MV-4-11 (cell line): ENCODE measurements at places on chromosomes 13 and 19.

DNA sequence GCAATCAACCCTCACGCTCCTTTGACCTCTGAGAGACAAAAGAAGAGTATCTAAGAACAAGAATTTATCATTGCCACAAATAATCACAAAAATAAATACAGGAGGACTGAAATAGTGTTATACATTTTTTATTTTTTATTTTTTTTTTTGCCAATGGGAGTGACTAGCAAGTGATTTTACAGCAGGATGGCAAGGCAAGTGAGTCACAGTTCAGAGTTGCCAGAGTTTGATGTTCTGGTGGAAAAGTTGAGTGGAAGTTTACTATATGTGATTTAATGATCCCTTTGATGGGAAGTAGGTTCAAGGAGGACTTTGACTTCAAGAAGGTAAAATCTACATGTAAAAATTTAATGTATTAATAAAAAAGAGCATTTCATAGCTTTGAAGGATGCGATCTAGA, 2691.4 kb downstream of the PCDH9 start:
- DNase-seq: no peak

DNA sequence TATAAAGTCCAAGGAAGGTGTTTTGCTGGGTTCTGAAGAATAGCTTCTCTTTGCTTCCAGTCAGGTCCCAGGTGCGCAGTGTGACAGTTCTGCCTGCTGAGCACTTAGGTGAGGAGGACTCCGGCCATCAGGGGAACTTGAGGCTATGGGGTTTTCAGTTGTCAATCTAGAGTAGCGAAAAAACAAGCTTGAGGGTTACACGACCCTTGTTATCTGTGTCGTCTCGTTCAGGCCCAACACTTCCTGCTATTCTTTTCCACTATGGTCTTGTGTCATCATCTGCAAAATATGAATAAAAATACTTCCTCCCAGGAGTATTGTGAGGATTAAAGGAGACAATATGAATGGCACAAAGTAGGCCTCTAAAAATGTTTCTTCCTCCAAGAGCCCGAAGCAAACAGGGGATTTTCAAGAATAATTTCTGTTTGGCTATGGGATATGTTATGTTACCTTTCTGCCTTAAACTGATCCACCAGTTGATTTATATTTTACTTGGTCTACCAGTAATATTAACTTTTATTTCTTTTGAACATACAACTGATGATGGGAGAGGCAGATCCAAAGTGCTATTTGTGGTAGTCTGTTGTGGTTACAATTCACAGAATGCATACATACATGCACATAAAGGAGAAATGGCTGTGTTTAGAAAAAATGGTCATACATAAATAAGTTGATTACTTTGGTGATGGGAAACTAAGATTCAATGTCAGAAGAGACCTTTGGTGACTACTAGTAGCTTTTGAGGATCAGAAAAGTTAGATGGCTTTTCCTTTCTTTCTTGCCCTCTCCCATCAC, 40.5 kb upstream of the RCBTB2 start:
- DNase-seq: peak; percentile 29

DNA sequence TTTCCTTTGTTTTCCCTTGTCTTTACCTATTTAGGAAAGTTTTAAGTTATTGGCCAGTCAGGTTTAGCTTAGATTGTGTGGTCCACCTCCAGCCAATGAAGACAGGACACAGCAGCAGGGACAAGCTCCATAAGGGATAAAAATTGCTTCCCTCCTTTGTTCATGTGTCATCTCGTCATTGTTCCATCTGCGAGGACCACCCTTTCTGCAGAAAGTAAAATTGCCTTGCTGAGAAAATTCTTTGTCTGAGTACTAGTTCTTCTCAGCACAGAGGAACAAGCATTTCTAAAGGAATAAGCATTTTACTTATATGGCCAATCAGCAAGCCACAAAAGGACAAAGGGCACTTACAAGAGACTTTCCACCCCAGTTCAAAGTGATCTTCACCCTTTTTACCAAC, 11.4 kb downstream of the ZNF560 start:
- DNase-seq: no peak

DNA sequence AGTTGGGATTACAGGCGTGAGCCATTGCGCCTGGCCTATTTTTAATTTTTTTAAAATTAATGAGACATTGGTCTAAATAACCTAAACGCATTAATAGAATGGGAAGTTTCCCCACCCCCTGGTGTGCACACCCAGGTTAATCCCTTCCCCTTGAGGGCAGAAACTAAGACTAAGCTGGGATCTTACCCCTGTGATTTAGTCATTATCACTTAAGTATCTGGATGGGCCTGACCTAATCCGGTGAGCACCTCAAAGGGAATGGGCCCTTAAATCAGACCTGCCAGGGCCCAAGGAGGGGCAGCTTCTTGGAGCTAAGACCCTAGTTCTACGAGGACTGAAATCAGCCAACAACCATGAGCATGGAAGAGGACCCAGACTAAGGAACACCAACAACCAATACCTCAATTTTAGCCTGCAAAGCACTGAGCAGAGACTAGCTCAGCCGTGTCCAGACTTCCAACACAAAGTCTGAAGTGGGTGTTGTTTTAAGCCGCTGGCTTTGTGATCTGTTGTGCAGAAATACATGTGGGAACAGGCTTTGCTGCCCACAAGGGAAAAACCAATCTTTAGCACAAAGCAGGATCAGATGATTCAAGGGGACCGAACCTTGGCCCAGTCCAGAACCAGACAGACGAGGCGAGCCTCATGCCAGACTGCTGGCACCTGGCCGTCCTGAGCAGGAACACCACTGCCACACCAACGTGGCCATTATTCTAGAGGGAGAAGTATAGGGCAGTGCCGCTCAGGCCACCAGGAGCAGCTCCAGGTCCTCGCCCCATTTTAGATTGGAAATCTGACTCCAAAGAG, 7.1 kb downstream of the UBE2S start:
- DNase-seq: no peak

DNA sequence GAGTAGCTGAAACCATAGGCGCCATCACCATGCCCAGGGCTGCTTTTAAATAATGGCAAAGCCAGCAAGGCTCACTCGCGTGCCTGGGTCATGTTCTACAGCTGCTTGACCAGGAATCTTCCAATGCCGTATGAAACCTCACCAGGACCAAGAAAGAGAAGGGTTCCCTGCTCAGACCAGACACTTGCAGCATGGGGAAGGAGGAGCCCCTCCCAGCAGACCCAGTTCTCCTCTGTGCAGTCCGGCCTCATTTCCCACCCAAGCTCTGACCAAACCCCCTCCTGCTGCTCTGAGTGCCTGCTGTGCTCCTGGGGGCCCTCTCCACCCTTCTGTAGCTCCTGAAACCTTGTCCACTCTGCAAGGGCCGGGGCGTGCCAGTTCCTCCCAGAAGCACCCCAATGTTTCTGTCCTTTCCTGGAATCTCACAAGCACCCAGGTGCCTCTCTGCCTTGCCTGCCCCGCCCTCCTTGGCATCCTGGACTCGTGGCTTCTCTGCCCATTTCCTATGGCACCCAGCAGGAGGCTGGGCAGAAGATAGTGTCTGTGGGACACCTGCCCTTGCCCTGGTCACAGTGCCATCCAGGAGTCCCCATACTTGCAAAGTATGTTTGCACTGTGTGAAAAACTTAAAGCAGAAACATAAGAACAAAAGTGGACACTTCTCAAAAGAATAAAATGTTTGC, 6.8 kb upstream of the SLC7A9 start:
- no peak for DNase-seq

DNA sequence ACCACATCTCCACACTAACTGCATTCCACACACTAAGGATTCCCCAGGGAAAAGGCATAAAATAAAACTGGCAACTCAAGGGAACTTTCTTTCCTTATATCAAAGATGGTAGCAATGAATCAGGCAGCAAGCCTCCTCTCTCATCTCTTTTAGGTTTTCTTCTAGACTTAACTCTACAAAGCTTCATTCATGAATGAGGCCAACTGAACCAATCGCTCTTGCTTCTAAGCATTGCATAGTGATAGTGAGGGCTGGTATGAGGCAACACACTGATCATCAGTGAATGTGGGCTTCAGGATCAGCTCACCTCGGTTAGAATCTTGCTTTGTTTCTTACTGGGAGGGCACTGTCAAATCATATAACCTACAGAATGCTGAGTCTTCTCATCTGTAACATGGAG, 1090.7 kb upstream of the MIR17HG start:
- no peak for DNase-seq

GRCh38 chr19:1470305-1471009, 8.6 kb downstream of the C19orf25 start:
- DNase-seq: no peak

GRCh38 chr13:37369616-37370015, 229.0 kb downstream of the POSTN start:
- no peak for DNase-seq
